Cardiac ventricle fibroblast (primary cell): ENCODE measurements at places on chromosomes 3 and 15. TPM values are rescaled to one million over a fixed set of nuclear protein-coding genes. Genes with fewer than 3 reads are reported as not detected.

The TGM4 gene
- not detected in 2 replicates for total RNA-seq

The PPP1R14D gene
- total RNA-seq = not detected in 2 replicates

The MUC13 gene
- total RNA-seq = not detected in 2 replicates

The GPR156 gene
- total RNA-seq = 0.31 and 0.39 TPM in 2 replicates

The ATP13A4 gene
- not detected in 2 replicates for total RNA-seq

The CPLX3 gene
- not detected in 2 replicates for total RNA-seq

The TUSC7 gene
- total RNA-seq = not detected in 2 replicates

The IL5RA gene
- total RNA-seq = not detected in 2 replicates

The PSMD6 gene
- total RNA-seq = 46.8 and 51.5 TPM in 2 replicates

The ROPN1 gene
- total RNA-seq = not detected in 2 replicates

The CEMIP gene
- 70.2 and 73.9 TPM in 2 replicates for total RNA-seq

The IL12A gene
- total RNA-seq = 3.1 TPM in 1 of 2 replicates, not detected in the other

The IMPG2 gene
- 0.20 and 0.37 TPM in 2 replicates for total RNA-seq

The TBC1D23 gene
- total RNA-seq = 20.0 and 28.1 TPM in 2 replicates

The SNX22 gene
- 0.06 TPM in 1 of 2 replicates, not detected in the other for total RNA-seq

The SERPINI1 gene
- total RNA-seq = 2.0 and 2.7 TPM in 2 replicates

The BTD gene
- 25.8 and 29.4 TPM in 2 replicates for total RNA-seq

The ZNF770 gene
- total RNA-seq = 16.8 and 18.7 TPM in 2 replicates
